ENCODE measurements at places on chromosomes 7 and 10.

- DNase-seq = no peak
Observed at GRCh38 chr10:123492016-123492415, 174.1 kb upstream of the GPR26 start.

- DNase-seq = no peak
Observed at GRCh38 chr10:74926791-74927585, 100.6 kb downstream of the KAT6B start.

GRCh38 chr7:51430480-51431086 lies 114.0 kb upstream of the COBL start:
- no peak for DNase-seq

DNA sequence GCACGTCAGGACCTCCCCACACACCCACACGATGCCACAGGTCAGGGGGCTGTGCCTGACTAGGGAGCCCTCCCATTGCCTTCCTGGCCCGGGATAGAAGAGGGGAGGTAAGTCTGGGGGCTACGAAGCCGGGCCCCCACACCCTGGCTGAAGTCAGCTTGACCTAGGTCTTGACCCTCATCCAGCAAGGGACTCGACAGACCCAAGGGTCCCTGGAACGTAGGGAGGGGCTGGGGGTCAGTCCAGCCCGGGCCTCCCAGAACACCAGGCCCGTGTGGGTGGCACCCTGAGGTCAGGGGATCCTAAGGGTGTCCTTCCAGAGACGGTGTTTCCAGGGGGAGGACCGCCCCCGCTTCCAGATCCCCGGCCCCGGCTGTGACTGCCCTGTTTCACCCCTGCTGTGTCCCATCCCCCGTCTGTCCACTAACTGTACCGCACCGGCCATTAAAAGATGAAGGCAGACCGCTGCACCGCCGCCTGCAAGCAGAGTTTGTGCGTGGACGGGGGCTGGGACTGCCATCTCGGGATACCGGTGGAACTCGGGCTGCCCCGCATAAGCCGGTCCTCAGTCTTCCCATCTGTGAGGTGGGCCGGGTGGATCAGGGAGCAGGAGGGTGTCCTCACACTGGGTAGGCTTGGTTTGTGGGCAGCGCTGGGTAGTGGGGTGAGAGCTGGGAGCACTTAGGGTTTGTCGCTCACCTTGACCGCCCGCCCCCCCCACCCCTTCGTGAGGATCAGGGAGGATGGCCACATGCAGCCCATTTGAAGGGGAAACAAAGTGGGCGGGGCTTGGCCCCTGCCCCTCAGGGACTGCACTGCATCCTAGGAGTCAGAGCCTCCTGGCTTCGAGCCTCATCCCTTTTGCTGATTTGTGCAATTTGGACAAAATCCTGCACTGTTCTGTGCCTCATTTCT lies 21.1 kb downstream of the SLC29A4 start:
- no peak for DNase-seq

DNA sequence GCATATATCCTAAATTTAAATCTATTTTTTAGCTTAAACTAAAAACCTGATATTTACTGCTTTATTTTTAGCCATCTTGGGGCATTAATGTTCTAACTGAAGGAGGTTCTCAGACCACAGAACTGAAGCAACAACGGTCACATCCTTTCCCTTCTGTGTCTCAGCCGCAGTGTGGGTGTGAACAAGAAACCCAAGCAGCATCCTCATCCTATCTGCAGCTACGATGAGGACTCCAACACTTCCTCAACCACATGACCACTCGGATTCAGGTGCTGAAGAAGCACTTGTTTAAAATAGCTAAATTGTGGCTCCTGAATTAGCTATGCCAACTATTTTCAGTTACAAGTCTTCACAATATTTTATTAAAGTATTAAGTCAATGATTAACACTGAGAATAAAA lies 5.3 kb downstream of the ESYT2 start:
- no peak for DNase-seq

DNA sequence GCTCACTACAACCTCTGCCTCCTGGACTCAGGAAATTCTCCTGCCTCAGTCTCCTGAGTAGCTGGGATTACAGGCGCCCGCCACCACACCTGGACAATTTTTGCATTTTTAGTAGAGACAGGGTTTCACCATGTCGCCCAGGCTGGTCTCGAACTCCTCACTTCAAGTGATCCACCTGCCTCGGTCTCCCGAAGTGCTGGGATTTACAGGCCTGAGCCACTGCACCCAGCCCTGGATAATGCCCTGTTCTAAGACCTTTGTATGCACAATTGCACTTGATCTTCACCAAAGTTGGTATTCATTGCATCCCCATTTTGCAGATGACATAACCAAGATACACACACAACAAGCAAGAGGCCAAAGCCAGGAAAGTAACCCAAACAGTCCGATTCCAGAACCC lies 97.7 kb upstream of the CARD11 start:
- DNase-seq = no peak

DNA sequence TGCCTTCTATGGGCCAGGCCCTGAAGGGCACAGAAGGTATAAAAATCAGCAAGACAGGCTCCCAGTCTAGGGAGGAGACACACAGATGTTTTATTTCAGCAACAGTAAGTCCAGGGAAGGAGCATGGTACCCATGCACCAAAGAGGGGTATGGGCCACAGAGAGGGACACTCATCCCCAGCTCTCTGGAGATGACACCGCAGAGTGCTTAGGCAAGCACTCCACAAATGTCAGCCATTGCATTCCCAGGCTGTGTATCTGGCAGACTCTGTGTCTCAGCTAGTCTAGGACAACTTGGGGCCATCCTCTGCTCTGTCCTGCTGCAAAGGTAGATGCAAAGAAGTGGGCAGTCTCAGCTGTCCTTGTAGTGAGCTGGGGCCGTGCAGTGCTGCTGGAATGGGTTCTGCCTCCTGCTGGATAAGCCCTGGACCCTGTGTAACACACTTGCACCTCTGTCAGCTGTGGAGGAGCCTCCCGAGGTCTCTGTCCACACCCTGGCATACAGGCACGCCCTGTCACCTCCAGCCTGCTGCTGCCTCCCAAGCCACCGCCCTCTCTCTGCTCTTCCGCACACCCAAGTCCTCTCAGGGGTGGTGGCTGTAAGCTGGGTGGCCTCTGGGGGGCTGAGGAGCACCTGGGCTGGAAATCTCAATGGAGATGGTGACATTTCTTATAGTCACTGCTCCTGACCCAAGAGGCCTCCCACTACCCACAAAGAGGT lies 57.6 kb downstream of the VOPP1 start:
- no peak for DNase-seq

GRCh38 chr7:110358028-110358427 lies 732.9 kb upstream of the LRRN3 start:
- no peak for DNase-seq

All from stimulated activated CD4-positive, alpha-beta T cell treated with anti-CD3 and anti-CD28 coated beads, Interleukin-1b, Interleukin-23, amount 100 ng/mL, for 1 hour (primary cell).